ENCODE measurements at places on chromosomes 1 and 21.

- no peak for DNase-seq
Measured at GRCh38 chr1:213417225-213417820, 366.3 kb downstream of the RPS6KC1 start.

DNA sequence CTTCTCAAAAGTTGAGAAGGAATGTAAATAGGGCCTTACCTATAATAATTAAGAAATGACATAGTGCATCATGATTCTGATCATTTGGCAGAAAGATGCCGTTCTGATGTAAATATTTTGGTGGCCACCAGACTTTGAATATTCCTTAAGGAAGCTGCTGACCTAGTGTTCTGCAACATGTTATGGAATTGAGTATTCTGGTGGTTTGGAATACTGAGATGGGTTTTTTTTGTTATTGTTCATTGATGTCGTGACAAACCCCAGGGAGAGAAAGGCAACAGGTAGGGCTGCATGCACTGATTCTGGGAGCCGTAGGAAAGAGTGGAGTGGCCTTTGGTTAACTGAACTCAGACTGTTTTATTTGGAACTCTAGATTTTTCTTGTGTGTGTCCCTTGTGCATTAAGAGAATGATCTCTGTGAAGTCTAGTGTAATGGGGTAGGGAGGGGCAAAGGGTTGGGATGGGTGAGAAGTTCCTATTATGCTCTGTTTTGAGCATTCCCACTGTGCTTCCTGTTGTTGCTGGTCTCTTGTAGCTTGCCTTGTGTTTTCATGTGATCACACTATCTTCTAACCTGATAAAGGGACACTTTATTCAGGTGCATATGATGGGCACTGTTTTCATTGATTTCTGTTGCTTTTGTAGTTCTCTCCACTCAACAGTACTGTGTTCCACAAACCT is 25.0 kb downstream of the ZBTB8B start:
- no peak for DNase-seq

DNA sequence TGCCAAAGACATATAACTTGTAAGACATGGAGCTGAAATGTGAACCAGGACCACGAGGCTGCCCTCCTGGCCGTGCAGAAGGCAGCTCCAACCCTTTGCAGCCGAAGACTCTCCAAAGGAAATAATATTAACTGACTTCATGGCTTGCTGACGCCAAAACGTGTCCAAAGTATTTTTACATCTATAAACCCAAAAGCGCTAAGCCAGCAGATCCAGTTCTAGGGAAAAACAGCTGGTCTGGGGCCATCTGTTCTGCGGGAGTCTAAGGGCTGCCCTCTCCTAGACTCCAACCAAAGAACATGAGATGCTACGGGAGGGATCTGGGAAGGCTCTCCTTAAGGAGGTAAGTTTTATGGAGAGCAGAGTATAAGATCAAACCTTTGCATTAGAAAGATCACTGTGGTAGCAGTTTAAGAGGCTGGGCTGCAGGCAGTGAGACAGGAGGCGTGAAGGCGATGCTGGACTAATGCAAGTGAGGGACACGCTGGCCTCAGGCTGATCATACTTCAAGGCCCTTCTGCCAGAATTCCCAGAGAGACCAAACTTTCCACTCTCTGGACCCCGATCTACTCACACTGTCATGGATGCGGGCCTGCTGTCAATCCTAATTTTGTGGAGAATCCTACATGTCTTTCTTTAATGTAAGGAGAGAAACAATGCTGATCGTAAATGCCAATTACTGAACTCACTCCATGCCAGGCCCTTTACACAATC is 1.2 kb downstream of the TMEM53 start:
- no peak for DNase-seq

- DNase-seq: no peak
Measured at GRCh38 chr1:85349224-85349623, 72.8 kb upstream of the BCL10 start.

GRCh38 chr1:206606867-206607266 is 5.4 kb downstream of the EIF2D start:
- DNase-seq: no peak

DNA sequence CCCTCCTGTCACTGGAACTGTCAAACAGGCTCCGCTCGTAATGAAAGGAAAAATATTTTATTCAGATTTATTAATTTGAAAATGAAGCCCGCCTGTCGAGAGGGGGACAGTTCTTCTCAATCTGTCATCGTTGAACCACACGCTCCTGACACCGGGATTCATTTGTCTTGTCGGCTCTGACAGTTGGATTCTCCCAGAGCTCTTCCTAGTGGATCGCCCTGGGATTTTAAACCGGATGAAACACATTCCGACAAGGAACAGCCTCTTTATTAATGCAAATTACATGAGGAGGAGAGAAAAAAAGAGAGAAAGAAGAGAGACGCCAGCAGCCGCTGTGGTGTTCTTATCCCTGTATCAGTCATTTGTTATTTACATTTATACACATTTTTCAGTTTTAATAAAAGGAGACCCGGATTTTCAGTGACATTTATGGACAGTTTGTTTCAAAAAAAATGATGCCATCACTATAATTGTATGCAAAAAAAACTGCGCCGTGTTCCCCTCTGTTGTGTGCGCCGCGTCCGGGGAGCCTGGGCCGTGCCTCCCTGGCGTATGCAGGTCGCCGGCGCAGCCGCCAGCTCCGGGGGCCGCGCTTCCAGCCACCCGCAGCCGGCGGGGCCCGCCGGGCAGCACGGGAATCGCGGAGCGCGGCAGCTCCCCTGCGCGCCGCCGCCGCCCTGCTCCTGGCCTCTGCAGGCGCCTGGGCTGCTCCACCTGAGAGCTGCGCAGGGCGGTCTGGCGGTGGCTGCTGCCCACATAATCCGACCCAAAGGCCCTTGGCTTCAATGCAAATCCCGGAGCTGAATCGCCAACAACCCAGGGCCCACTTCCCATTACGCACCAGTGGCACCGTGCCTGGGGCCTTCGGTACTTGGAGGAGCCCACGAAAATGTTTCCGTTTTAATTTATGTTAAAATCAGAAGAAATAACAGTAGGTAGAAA is 237.9 kb upstream of the PBX1 start:
- DNase-seq: peak; percentile 9

GRCh38 chr1:112319371-112320040 is 76.5 kb upstream of the CTTNBP2NL start:
- DNase-seq: no peak

DNA sequence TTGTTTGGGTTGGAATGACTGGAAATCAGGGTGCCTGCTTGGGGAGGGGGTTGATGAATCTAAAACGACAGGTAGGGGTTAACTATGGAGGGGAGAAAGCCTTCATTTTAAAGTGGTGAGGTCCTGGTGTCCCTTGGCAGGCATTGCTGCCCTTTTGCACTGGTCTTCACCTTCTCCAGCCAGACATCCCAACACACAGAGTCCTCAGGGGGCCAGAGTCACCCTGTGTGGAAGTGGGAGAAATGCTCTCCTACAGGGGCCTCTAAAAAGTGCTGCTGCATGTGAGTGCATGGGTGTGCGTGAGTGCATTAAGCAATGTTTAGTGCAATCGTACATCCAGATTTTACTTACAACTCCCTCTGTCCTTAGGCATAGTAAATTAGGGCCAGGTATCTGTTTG is 39.0 kb downstream of the TEX35 start:
- DNase-seq: no peak

GRCh38 chr1:42713293-42713692 is 26.7 kb downstream of the CLDN19 start:
- DNase-seq: no peak

DNA sequence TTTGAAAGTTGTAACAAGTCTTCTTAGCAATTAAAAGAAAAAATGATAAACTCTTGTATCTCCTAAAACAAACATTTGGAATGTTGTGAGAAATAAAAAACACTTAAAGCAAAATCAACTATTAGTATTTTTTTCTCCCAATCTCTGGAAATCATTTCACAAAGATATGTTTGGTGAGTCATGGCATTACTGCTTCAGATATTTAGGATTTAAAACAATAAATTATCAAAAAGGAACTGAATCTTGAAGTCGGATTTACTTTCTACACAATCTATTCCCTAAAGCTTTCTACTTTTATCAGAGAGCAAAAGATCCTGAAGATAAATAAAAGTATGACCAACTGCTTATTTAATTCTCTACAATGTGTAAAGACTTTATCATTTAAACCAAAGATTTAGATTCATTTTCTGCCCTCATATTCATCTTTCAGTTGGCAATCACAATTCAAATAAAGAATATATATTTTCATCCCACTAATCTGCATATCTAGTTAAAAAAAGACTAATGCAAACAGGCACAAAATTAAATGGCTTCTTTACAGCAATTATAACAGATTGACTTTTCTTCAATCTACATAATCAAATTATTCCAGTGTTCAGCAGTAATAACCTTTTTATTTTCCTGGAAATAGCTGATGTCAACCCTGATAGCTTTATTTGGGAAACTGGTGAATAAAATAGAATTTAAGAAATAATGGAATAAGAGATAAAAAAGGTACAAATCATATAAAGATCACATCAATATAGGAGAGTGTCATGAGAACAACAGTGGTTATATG is 230.0 kb downstream of the COP1 start:
- DNase-seq: no peak

DNA sequence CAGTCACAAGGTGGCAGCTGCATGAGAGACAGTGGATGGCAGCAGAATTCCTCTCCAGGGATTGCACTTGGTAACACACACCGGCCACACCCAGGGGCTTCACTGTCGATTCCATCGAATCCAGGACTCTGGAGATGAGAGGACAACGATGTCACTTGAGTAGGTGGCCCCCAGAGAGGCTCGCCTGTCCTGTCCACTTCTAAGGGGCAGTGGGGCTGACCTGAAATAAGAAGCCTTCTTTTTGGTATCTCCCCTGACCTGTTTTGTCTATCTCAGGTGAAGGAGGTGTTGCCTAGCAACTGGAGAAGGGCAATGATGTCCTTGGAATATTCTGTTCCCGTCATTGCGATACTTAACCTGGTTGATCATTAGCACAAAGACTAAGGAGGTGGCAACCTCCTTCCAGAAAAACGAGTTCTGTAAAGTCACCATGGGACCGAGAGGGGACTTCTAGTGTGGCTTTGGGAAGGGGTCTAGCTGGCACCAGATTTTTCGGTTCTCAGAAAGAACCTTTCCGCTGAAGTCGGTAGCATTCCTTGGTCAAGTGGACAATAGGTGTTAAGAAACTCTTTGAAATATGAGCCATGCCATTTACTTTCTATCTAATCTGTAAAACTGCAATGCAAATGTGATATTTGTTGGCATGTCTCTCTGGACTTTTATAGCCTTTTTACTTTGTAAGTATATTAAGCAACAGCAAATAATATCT is 85.2 kb upstream of the TMPRSS2 start:
- no peak for DNase-seq

GRCh38 chr1:197210426-197210825 is 57.6 kb upstream of the CRB1 start:
- no peak for DNase-seq

GRCh38 chr1:217715681-217716080 is 84.5 kb downstream of the SPATA17 start:
- DNase-seq: no peak

DNA sequence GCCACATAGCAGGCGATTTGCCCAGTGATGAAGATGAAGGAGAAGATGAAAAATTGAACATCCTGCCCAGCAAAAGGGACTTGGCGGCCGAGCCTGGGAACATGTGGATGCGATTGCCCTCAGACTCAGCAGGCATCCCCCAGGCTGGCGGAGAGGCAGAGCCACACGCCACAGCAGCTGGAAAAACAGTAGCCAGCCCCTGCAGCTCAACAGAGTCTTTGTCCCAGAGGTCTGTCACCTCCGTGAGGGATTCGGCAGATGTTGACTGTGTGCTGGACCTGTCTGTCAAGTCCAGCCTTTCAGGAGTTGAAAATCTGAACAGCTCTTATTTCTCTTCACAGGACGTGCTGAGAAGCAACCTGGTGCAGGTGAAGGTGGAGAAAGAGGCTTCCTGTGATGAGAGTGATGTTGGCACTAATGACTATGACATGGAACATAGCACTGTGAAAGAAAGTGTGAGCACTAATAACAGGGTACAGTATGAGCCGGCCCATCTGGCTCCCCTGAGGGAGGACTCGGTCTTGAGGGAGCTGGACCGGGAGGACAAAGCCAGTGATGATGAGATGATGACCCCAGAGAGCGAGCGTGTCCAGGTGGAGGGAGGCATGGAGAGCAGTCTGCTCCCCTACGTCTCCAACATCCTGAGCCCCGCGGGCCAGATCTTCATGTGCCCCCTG is 3.3 kb downstream of the ZBTB18 start:
- DNase-seq: peak; percentile 35

- no peak for DNase-seq
Measured at GRCh38 chr1:29991025-29991424, 732.4 kb downstream of the MATN1 start.

DNA sequence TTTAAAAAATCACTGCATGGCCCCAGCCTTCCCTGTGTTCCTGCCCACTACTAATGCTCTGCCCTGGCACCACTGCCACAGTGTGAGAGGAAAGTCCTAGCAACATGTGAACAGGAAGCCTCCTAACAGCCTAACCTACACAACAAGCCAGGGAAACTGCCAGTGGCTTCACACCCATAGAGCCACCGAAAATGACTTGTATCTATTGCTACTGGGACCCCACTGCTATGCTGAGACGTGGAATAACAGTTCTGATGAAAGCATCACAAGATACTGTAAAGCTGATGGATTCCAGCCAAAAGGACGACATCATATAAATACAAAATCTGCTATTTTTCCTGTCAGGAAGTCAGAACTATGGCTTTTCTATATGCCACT is 74.9 kb downstream of the JAK1 start:
- no peak for DNase-seq

DNA sequence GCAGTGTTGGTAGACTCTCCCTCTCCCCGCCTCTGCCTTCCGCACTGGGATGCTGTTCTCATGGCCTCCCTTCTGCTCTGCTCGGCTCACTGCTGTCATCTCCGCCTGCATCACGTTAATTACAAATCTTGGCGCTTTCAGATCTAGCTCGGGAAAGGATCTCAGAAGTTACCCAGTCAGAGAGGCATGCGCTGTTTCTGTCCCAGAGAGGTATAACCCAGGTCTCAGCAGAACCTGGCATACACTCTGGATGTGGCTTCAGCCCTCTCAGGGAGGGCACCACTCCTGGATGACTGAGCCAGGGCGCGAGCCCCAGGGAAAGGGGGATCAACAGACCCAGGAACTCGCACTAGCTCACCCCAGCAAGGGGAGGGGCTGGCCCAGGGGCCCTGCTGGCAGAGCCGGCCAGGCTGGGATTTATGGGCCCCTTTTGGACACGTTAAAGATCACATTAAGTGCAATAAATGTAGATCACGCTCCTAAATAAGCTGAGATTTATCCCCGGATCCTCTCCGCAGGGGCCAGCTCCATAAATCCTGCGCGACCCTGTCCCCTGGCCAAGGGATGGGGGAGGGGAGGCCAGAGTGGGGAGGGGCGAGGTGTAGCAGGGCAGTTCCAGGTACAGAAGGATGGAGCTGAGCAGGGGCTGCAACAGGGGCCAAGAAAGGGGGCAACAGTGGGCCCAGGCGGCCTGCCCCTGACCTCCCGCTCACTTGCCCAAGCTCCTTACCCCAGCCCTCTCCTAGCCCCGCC is 101.3 kb upstream of the ZBTB40 start:
- DNase-seq: no peak

- no peak for DNase-seq
Measured at GRCh38 chr1:205294175-205294917, 27.2 kb downstream of the NUAK2 start.

- no peak for DNase-seq
Measured at GRCh38 chr1:80113168-80114038, 1106.9 kb upstream of the ADGRL4 start.

- no peak for DNase-seq
Measured at GRCh38 chr1:176605176-176605575, 142.2 kb downstream of the PAPPA2 start.

Data from hippocampal formation (tissue), 2 donors.